SHP77 treated with DMSO at 0.1 percent for 48 hours (cell line): ENCODE measurements at places on chromosomes 5 and 9.

- no peak for DNase-seq
Observed at GRCh38 chr9:71642056-71642455, 126.3 kb downstream of the CEMIP2 start.

DNA sequence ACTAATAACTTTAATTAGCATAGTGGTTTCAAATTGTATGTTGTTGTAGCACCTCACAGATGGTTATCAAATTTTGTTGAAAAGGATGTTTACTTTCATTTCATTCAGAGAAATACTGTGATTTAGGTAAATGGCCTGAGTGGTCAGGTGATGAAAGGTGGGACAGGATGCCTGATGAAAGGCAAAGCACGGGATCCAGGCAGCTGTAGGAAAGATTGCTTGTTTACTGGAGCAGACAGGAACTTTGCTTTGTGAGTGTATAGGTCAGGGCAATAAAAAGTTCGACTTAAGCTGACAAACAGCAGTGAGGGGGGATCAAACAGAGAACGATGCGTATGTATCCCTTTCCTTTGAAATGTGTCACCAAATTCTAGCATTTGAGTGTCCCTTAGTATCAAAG, 19.0 kb downstream of the KIAA1958 start:
- DNase-seq: no peak

GRCh38 chr5:77560677-77561263, 68.7 kb upstream of the WDR41 start:
- DNase-seq: peak; percentile 59

- no peak for DNase-seq
Observed at GRCh38 chr9:89716559-89716958, 111.7 kb downstream of the GADD45G start.

- no peak for DNase-seq
Observed at GRCh38 chr9:73223594-73223993, 71.9 kb downstream of the ANXA1 start.

DNA sequence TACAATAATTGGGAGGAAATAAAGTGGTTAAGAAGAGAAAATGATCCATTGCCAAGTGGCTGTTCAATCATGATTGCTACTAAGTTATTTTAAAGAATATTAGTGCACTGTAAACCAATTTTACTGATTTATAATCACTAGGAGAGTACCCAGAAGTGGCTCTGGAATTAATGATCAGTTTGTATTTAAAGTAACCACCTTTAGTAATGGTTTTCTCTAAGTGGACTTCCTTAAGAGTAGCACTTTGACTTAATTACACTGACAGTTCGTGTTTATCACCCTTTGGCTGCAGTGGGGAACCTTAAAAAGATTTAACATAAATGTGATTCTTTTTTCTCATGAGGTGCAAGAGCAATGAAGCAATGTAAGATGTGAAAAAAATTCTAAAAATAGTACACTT, 310.8 kb downstream of the CDH12 start:
- DNase-seq: peak; percentile 39

GRCh38 chr5:32259033-32259432, 53.7 kb downstream of the MTMR12 start:
- DNase-seq: no peak

GRCh38 chr5:83440826-83441225, 30.7 kb upstream of the VCAN start:
- DNase-seq: no peak

DNA sequence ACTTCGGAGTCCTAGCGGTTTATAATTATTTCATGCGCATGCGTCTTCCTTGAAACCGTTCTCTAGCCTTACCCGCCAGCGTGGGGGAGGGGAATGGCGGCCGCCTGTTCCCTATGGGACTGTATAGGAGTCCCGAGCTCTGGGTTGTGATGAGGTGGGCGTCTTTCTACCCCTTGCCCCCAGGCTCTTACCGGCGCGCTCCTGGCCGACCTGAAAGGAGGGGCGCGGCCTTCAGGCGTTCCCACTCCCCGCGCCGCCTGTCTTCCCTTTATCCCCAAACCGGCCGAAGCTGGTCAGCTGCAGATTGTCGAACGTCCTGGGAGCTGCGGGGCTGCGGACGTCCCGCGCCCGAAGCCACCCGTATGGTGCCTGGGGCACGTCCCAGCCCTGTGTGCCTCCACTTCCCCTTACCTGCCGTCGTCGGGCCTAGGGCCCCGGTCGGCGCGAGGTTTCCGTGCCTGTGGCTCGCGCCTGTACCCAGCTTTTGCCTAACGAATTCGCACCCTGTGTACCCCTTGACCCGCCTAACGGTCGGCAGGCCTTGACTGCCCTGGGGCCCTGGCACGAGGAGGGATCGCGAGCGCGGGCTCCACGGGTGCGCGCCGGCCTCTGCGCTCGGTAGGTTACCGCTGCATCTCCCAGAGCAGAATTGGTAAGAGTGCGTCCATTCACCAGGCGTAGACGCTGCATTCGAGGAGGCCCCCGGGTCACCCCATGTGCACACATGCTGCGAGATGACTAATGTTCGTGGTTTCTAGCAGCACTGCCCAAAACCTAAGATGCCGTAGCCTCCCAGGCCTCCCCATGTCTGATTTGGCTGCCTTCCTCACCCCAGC, 653 bp upstream of the HNRNPH1 start:
- no peak for DNase-seq

- DNase-seq: no peak
Observed at GRCh38 chr9:123319541-123320339, 36.3 kb upstream of the CRB2 start.

DNA sequence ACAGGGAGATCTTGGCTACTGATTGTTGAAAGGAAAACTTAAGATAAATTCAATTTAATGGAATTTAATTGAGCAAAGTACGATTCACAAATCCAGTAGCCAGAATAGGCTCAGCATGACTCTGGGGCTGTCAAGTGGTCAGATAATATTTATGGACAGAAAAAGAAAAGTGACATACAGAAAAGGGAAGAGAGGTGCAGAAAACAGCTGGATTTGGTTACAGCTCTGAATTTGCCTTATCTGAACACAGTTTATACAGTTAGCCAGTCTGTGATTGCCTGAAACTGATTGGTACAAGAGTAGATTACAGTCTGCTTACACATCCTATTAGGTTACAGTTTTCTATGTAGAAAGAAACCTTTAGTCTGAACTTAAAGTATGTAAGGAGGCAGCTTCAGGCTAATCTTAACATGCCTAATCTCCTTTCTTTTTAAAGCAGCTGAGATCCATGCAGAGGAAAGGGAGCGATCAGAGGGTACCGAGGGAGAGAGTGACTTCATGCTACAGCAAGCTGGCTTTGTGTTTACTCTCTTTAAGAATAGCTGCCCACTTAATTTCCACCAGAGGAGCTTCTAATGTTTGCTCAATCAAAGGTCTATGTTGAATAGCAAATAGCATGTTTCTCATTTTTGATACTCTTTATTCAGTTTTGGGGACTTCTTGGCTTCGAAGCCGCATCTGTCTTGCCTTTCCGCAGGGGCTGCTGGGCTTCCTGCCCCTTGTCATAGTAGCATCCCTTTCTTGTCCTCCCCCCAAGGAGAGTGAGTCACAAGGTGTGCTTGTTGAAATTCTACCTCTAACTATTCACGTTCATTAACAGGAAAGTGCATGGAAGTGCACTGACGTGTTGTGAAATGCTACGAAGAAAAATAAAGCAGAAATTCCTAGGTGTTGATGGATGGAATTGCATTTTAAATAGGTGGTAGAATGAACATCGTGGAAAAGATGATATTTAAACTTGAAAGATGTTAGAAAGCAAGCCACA, 761.2 kb downstream of the TAF11L14 start:
- no peak for DNase-seq

GRCh38 chr5:73625372-73625943, 538 bp upstream of the ARHGEF28 start:
- DNase-seq: no peak

DNA sequence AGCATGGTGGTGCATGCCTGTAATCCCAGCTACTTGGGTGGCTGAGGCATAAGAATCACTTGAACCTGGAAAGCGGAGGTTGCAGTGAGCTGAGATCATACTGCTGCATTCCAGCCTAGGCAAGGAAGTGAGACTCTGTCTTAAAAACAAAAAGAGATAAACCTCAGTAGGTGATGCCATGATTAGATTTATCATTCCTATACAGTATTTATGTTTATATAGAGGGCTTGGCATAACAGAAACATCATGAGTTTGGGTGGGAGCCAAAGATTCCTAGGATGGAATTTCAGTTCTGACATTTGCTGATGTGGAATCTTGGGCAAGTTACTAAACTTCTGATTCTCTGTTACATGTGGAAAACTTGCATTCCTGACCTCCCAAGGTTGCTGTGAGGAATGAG, 22.3 kb downstream of the RFK start:
- DNase-seq: no peak

DNA sequence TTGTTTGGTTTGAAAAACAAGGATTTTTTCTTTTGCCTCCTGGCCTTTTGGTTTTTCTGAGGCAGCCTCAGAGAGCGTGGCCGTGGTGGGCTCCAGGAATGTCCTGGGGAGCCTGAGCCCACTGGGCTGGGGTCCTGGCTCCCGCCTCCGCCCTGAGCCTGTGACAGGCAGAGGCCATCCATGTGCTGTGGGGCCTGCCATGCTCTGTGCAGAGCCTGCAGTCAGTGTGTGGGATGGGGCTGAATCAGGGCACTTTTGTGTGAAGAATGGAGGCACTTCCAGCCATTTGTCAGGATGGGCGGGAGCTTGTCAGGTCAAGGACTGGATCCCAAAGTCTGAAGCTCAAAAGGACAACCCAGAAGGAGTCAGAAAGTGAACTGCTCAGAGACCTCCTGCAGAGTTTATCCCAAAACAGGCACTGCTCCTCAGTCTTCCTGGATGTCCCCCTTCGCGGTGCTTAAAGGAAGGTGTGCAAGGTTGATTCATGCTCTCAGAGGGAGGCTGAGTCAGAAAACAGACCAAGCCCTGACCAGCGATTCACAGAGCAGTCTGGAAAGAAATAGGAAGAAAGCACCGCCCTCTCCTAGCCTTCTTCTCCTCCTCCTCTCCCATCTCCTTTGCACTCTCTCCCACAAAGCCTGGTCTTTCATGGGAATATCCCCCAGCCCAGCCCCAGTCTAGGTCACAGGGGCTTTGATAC, 53.2 kb downstream of the MVB12B start:
- no peak for DNase-seq

DNA sequence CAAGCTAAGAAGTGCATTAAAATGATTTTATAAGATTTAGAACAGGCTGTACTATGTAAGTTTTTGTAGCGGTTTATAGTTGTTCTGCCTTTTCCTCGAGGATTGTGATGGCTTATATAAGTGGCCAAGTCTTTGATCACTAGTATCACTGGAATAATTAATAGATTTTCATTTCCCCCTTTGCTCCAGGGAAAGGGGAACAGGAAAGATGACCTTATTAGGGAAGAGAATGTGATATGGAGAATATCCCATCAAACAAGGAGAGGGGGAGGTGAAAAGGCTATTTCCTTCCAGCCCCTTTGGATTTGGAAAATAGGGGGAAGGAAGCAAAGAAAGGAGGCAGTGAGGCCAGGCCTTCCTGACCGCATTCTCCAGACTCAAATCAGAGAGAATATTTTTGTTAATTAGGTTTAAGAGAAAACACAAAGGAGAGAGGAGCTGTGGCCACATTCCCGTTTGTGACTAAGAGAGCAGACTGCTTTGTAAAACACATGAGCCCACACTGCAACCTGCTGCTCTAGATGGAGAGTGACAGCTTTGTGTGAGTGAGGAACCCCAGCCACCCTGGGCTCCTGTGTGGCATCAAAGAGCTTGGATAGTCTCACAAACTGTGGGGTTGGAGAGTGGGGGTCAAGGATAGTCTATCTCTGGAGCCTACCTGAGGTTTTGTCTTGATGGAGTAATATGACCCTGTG, 359.5 kb downstream of the DTWD2 start:
- no peak for DNase-seq

GRCh38 chr5:3899093-3899492, 303.5 kb downstream of the IRX1 start:
- DNase-seq: no peak

- DNase-seq: no peak
Observed at GRCh38 chr5:160991205-160991604, 139.2 kb upstream of the ATP10B start.

DNA sequence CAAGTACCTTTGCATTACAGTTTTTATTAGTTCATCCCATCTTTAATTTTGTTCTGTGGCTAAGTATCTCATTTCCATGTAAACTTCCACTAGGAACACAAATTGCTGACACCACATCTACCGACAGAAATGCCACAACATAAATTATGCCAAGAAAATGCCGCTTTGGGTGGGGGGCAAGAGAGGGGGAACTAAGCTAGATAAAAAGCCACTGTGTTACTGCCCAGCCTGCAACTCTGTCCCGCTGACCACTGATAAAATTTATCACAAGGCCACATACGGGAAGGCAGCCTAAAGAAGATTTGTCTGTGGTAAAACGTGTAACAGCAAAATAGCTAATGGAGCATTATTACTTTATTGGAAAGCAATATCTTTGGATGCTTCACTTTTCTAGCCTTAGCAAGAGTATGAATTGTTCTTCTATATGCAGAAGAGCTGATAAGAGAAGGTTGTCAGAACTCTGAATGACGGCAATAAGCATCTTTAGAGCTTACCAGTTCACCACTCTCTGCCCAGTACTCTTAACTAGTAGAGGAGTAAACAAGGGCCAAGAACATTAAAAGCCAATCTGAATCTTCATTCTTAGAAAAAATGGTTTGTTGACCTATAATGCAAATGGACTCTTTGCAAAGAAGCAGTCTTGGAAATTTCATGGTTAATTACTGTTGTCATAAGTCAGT, 172.2 kb upstream of the MEF2C start:
- no peak for DNase-seq

- DNase-seq: no peak
Observed at GRCh38 chr9:97553141-97553540, 51.7 kb downstream of the TMOD1 start.

GRCh38 chr9:2781336-2781735, 62.6 kb downstream of the PUM3 start:
- DNase-seq: no peak

DNA sequence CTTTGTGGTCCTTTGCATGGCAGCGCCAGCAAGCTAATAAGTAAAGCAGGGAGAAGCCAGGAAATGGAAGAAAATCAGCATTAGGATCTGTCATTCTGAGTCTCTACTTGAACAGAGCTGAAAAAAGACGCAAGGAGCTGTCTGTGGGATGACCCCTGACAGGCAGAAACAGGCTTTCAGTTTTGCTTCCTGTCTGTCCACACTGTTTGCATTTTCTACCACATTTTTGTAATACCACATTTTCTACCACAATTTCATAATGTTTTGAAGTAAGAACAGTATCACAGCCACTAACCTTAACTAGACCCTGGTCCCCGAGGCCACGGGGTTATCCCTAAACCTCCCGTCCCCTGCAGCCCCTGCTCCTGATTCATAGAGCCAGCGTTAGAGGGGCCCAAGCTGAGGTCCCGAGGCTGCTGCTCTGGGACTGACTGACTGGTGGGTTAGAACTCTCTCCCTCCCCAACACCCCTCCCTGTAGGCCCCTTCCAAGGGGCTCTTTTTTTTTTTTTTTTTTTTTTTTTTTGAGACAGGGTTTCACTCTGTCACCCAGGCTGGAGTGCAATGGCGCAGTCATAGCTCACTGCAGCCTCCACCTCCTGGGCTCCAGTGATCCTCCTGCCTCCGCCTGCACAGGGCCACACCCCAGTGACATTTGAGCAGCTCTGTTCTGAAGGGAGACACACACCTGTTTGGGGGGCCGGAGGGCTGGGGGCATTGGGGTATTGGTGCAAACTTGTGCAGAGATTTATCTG, 4.0 kb upstream of the CLIC3 start:
- DNase-seq: no peak
